ENCODE measurements at places on chromosomes 5 and 9. TPM values are rescaled to one million over a fixed set of nuclear protein-coding genes. Genes with fewer than 3 reads are reported as not detected.

DNA sequence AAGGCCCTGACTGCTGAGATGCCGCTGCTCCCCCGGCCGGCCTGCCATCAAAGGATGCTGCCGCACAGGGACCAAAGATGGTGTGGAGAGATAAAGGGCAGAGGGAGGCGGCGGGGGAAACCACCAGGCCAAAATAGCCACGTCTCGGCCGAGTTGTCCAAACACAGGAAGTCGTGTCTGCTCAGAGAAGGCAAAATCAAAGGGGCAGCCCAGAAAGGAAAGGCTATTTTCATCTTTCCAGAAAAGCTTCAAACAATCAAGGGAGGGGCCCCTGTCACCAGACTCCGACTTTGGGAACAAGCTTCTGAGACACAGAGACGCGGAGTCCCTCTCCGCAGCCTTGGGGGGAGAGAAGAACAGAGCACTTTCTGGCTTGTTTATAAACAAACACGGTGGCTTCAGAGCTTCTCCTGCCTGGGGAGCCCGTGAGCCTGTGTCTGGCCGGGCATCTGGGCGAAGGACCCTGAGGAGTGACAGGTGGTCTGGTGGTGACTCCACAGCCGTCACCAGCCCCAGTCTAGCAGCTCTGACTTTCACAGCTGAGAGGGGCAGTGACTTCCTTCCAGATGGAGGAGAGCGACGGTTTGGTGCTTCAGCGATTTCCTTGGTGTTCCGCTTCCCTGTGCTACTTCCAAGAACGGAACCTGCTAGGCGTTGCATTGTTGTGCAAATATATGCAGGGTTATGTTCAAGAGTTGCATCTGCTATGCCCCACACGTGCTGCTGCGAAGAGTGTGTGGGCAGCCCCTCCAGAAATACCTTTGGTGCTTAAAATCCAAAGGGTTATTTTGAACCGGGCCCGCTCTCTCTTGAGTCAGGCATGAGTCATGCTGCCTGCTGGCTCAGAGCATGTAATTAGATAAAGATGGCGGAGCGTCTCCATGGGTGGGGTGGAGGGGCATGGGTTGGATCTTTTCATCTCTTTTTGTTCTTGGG lies 24.0 kb downstream of the ADAMTSL2 start:
- peak; percentile 34 for DNase-seq
- H3K4me1 ChIP-seq, result no peaks in the 10 kb centered on the region
- H3K27me3 ChIP-seq, result no peaks in the 10 kb centered on the region
- H3K4me3 ChIP-seq, result no peak overlapping the region

Gene NKD2
- 11.1 TPM for total RNA-seq

DNA sequence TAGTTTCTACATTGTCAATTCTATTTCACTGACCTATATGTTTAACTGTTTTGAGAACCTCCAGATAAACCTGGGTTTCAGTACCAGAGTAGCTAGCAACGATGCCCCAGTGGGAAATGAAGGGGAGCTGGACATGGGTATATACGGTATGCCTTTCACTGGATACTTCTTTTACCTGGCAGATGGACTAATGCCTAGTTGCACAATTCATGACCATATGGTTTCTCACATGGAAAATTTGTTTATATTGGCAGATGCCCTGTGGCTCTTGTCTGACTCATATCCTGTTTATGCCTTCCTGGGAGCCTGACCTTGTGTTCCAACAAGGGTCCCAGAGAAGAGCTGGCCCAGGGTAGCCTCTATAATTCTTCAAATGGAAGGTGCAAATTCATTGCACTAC lies 144.1 kb downstream of the MAT2B start:
- no peak overlapping the region for H3K4me3 ChIP-seq
- no peaks in the 10 kb centered on the region for H3K4me1 ChIP-seq
- no peaks in the 10 kb centered on the region for H3K27me3 ChIP-seq
- H3K27ac ChIP-seq, result no peak overlapping the region

Gene PCA3
- total RNA-seq, result not detected

Gene SREK1IP1
- total RNA-seq, result 28.4 TPM

GRCh38 chr9:115880221-115880885 lies 273.2 kb upstream of the PAPPA start:
- H3K27me3 ChIP-seq, result no peaks in the 10 kb centered on the region
- no peaks in the 10 kb centered on the region for H3K36me3 ChIP-seq
- H3K4me1 ChIP-seq, result no peaks in the 10 kb centered on the region
- DNase-seq, result no peak
- no peak overlapping the region for H3K27ac ChIP-seq

DNA sequence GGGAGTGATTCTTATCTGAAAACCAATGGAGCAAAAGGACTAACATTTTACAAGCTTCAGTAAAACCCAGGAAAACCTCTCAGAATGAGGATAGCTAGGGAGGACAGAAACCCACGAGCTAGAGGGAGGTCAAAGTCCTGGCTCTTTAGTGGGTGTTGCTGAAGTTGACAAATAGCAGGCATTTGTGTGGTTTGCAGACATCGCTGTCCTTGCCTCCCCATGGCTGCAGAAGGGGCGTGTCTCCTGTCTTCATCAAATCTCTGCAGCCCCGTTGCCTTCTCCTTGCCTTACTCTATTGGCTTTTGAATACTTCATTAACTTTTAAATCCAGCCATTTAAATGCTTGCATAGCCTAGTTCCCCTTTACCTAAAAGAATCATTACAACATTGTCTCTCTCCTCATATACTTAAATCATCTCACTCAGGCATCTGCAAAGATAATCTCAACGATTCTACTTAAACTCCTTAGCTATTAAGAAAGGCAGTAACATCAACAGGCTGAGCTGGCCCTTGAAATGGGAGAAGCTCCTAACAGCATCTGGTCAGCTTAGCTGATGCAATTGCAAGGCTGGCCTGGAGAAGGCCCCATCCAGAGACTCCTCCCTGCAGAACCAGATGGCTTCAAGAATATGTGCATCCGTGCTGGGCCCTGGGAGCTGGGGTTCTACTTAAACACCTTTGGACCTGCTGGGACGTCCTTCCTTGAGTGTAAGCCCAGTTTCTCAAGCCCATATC lies 152.8 kb upstream of the TAS2R1 start:
- no peaks in the 10 kb centered on the region for H3K36me3 ChIP-seq
- H3K27ac ChIP-seq, result no peak overlapping the region
- H3K27me3 ChIP-seq, result no peaks in the 10 kb centered on the region
- no peak overlapping the region for H3K4me3 ChIP-seq

GRCh38 chr5:99030906-99031440 lies 102.2 kb upstream of the CHD1 start:
- no peaks in the 10 kb centered on the region for H3K27me3 ChIP-seq
- H3K36me3 ChIP-seq, result no peaks in the 10 kb centered on the region
- H3K27ac ChIP-seq, result no peak overlapping the region
- no peak for DNase-seq
- H3K4me1 ChIP-seq, result no peaks in the 10 kb centered on the region

Gene ZNF883
- 6.6 TPM for total RNA-seq

Gene FCN1
- 0.26 TPM for total RNA-seq

Gene PCDHB9
- 5.4 TPM for total RNA-seq

Gene COL27A1
- 7.9 TPM for total RNA-seq
